ENCODE measurements at places on chromosomes 4 and X. TPM values are rescaled to one million over a fixed set of nuclear protein-coding genes. Genes with fewer than 3 reads are reported as not detected.

GRCh38 chr4:37645736-37646135 lies 40.4 kb downstream of the RELL1 start:
- no peak overlapping the region for H3K4me3 ChIP-seq
- no peaks in the 10 kb centered on the region for H3K27me3 ChIP-seq
- DNase-seq: no peak
- H3K36me3 ChIP-seq: no peaks in the 10 kb centered on the region
- H3K27ac ChIP-seq: no peak overlapping the region

GRCh38 chrX:24167719-24168472 lies 18.4 kb downstream of the ZFX start:
- peaks cover 3% of the 10 kb centered on the region for H3K36me3 ChIP-seq
- no peaks in the 10 kb centered on the region for H3K27me3 ChIP-seq
- H3K27ac ChIP-seq: no peak overlapping the region
- no peaks in the 10 kb centered on the region for H3K4me1 ChIP-seq

DNA sequence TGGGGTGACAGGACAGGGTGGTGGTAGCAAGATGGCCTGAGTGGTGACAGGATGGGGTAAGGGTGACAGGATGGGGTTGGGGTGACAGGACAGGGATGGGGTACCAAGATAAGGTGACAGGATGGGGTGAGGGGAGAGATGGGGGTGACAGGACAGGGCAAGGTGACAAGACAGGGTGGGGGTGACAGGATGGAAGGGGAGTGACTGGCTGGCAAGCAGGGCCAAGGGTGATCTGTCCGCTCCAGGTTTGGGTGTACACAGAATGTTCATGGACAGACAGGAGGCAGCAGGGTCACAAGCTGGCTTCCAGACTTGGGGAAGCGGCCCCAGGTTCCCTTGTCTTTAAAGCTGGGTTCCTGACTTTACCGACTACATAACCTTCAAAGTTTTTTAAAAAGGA lies 23.3 kb downstream of the RNF212 start:
- no peaks in the 10 kb centered on the region for H3K27me3 ChIP-seq
- H3K4me1 ChIP-seq: peaks cover 7% of the 10 kb centered on the region
- DNase-seq: no peak
- H3K27ac ChIP-seq: no peak overlapping the region
- H3K36me3 ChIP-seq: peaks cover 15% of the 10 kb centered on the region

- no peak for DNase-seq
- H3K36me3 ChIP-seq: no peaks in the 10 kb centered on the region
- peaks cover 15% of the 10 kb centered on the region for H3K4me1 ChIP-seq
Measured at GRCh38 chr4:10006601-10007435, 14.5 kb downstream of the SLC2A9 start.

DNA sequence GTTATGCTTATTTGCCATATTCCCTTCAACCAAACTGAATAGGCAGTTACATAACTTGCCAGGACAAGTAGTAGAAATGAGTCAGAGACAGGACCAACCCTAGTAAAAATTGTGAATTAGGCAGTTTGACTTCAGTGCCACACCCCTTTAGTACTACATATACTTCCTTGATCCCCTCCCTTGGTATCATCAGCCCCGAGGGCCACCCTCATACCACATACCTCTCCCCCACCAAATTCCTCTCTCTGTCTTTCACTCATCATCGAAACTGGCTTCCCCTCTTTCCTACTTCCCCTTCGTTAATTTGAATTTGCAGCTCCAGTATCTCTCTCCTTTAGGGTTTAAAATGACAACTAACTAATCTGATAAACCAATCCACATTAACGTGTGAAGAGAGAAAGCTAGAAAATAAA lies 7.9 kb upstream of the PTPN13 start:
- no peak overlapping the region for H3K4me3 ChIP-seq
- H3K27me3 ChIP-seq: no peaks in the 10 kb centered on the region
- H3K27ac ChIP-seq: no peak overlapping the region
- H3K4me1 ChIP-seq: no peaks in the 10 kb centered on the region
- no peak for DNase-seq

RPGR gene
- 18.3 TPM for total RNA-seq

GRCh38 chr4:38565271-38566199 lies 98.5 kb upstream of the KLF3 start:
- no peaks in the 10 kb centered on the region for H3K27me3 ChIP-seq
- H3K36me3 ChIP-seq: no peaks in the 10 kb centered on the region
- no peak overlapping the region for H3K4me3 ChIP-seq
- no peak overlapping the region for H3K27ac ChIP-seq
- H3K4me1 ChIP-seq: peaks cover 5% of the 10 kb centered on the region

DNA sequence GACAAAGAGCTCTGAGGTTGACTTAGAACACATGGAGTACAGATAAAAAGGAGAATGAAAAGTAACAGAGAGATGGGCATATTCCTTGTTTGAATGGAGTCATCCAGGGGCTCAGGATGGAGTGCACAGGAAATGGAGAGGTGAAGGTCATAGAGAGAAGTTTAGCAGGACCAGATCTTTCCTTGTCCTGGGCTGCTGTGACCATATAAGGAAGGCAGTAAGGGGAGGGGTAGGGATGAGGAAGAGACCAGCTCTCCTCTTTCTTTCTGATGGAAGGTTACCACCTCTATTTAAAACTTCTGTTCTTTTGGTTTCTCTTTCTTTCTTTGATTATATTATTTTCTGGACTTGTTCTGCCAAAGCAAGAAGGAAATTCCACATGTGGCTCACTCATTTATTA lies 27.0 kb downstream of the AR start:
- H3K27me3 ChIP-seq: no peaks in the 10 kb centered on the region
- H3K36me3 ChIP-seq: no peaks in the 10 kb centered on the region
- H3K4me3 ChIP-seq: no peak overlapping the region
- no peaks in the 10 kb centered on the region for H3K4me1 ChIP-seq
- DNase-seq: no peak
- H3K27ac ChIP-seq: no peak overlapping the region

- H3K27me3 ChIP-seq: no peaks in the 10 kb centered on the region
- H3K4me3 ChIP-seq: no peak overlapping the region
- no peaks in the 10 kb centered on the region for H3K4me1 ChIP-seq
- no peaks in the 10 kb centered on the region for H3K36me3 ChIP-seq
- DNase-seq: no peak
- no peak overlapping the region for H3K27ac ChIP-seq
Measured at GRCh38 chrX:2442694-2443093, 58.1 kb downstream of the DHRSX start.

DNA sequence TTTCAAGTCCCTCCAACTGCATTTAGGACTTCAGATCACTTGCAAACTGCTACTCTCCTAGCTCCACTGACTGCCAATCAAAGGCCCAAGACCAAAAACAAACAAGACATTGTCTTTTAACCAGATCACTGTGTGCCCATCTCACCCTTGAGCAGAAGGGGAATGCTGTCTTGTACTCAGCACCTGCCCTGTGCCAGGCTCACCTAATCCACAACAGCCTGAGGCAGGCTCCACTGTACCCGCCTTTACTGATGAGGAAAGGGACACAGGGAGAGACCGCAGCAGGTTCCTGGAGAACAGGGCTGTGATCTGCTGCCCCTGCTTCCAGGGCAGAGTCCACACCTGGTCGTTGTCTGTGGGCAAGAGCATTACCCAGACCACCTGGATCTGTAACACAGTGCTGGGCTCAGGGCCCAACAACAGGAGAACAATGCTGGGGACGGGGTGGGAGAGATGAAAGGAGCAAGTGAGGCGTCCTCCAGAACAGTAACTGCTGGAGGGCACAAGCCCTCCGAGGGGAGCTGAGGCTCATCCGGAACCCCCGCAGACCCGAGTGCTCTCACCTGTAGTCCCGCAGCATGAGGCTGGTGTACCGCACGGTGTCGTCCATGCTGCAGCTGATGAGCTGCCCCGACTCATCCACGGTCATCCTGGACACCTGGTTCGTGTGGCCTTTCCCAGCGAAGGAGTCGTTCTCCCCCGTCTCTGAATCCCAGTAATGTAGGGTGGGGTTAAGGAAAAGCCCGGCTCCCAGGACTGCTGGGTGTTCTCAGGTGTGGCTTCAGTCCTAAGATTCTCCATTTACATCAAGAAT lies 33.9 kb downstream of the WDR1 start:
- no peak for DNase-seq
- H3K36me3 ChIP-seq: peaks cover 97% of the 10 kb centered on the region
- H3K4me3 ChIP-seq: no peak overlapping the region
- H3K27ac ChIP-seq: no peak overlapping the region
- no peaks in the 10 kb centered on the region for H3K27me3 ChIP-seq
- H3K4me1 ChIP-seq: peaks cover 3% of the 10 kb centered on the region

GRCh38 chr4:57424232-57424897 lies 314.2 kb upstream of the IGFBP7 start:
- no peaks in the 10 kb centered on the region for H3K27me3 ChIP-seq
- no peaks in the 10 kb centered on the region for H3K36me3 ChIP-seq
- H3K4me3 ChIP-seq: no peak overlapping the region
- H3K4me1 ChIP-seq: peaks cover 2% of the 10 kb centered on the region
- peak; percentile 32 for DNase-seq
- no peak overlapping the region for H3K27ac ChIP-seq

DNA sequence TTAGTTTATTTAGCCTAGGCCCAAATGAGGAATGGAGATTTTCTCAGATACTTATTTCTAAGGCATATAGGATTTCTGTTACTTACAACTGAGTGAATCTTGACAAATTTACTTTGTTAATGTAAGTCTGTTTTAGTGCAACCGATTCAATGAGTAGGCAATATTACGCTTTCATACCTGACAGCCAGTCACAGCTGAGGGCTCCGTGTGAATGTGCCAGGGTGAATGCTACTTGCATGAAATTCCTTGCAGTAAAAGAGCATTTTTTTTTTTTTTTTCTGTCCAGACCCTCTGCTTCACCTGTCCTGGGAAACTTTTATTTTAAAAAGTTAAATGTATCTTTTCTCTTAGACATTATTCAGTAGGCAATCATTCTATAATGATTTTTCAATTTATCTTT lies 1100.0 kb downstream of the FAT4 start:
- no peaks in the 10 kb centered on the region for H3K36me3 ChIP-seq
- no peak overlapping the region for H3K4me3 ChIP-seq
- no peaks in the 10 kb centered on the region for H3K27me3 ChIP-seq
- no peak overlapping the region for H3K27ac ChIP-seq
- no peaks in the 10 kb centered on the region for H3K4me1 ChIP-seq

CT45A2 gene
- total RNA-seq: not detected

DNA sequence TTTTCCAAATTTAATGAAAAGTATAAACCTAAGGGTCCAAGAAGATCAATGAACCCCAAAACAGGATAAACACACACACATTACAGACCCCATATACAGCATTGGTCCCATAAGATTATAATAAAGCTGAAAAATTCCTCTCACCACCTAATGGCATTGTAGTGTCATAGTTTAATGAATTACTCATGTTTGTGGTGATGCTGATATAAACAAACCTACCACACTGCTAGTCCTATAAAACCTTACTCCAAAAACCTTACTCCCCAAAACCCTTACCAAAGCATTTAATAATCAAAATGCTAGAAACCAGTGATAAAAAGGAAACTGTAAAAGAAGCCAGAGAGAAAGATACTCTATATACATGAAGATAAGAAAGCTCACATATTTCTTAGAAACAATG lies 148.1 kb upstream of the SH3RF1 start:
- H3K27ac ChIP-seq: no peak overlapping the region
- no peaks in the 10 kb centered on the region for H3K36me3 ChIP-seq
- no peaks in the 10 kb centered on the region for H3K4me1 ChIP-seq
- H3K27me3 ChIP-seq: no peaks in the 10 kb centered on the region
- no peak for DNase-seq

DNA sequence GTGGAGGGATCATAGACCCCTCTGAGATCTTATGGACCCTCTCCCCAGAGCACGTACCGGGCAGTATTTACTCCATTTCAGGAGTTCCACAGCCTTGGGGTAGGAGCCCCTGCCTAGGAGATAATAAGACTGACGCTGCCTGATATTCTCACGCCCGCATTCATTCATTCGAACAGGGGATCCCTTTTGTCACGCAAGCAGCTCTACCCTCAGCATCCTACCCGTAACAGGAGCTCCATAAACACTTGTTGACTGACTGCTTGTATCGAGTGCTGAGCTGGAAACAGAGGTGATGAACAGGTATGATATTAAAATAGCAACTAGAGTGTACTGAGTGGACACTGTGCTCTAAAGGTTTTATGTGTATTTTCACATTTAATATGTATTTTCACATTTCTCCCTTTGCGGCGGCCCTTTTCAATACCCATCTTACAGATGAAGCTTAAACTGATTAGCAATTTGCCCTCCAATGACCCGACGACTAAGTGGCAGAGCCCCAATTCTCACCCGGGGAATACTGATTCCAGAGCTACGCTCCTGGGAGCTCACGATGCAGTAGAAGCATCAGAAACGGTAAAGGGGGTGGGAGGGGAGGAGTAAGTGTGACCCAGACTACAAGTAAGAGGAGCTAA lies 888 bp downstream of the RAB28 start:
- peak overlapping the region; percentile 98 for H3K27ac ChIP-seq
- peak overlapping the region; percentile 84 for H3K4me3 ChIP-seq
- H3K4me1 ChIP-seq: peaks cover 3% of the 10 kb centered on the region
- DNase-seq: peak; percentile 11

F9 gene
- total RNA-seq: not detected

SHROOM4 gene
- 10.9 TPM for total RNA-seq

DNA sequence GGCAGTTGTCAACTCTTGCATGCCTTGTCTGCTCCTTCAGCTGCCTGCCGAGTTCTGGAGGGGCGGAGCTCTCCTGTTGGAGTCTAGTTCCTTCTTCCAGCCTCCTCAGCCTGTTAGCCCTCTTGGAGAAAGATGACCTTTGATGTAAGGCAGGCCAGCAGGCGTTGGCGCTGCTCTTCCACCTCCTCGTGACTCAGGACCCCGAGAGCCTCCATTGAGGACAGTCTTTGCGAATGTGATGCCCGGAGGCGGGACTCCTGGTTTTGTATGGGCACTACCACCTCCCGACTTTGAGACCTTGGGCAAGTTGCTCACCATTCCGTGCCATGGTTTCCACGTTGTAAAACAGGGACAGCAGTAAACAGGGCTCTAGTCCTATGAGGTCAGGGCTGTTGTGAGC lies 108.3 kb downstream of the TENM3 start:
- no peak for DNase-seq
- H3K36me3 ChIP-seq: no peaks in the 10 kb centered on the region
- no peaks in the 10 kb centered on the region for H3K4me1 ChIP-seq
- no peak overlapping the region for H3K27ac ChIP-seq
- H3K4me3 ChIP-seq: no peak overlapping the region

GYG2 gene
- total RNA-seq: 26.1 TPM

GRCh38 chr4:4685810-4686795 lies 144.3 kb upstream of the STX18 start:
- H3K36me3 ChIP-seq: no peaks in the 10 kb centered on the region
- no peak overlapping the region for H3K4me3 ChIP-seq
- no peak for DNase-seq
- no peaks in the 10 kb centered on the region for H3K27me3 ChIP-seq
- no peaks in the 10 kb centered on the region for H3K4me1 ChIP-seq
- no peak overlapping the region for H3K27ac ChIP-seq

- no peak for DNase-seq
- no peaks in the 10 kb centered on the region for H3K36me3 ChIP-seq
- no peak overlapping the region for H3K4me3 ChIP-seq
- no peaks in the 10 kb centered on the region for H3K27me3 ChIP-seq
Measured at GRCh38 chr4:15037923-15038541, 35.8 kb downstream of the CPEB2 start.

GABRQ gene
- 25.4 TPM for total RNA-seq

DNA sequence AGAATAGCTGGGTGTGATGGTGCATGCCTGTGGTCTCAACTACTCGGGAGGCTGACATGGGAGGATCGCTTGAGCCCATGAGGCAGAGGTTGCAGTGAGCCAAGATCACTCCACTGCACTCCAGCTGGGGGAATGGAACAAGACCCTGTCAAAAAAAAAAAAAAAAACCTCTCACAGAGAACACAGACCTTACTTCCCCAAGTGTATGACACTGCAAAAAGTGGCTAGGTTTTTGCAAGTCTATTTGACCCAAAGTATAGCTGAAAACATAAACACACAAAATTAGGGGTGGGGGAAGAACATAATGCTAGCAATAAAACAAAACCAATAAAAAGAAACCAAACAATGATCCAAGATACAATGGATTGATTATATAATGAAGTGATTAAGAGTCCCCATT lies 6.7 kb downstream of the LAMP2 start:
- no peak overlapping the region for H3K4me3 ChIP-seq
- no peaks in the 10 kb centered on the region for H3K4me1 ChIP-seq
- no peaks in the 10 kb centered on the region for H3K27me3 ChIP-seq
- H3K36me3 ChIP-seq: no peaks in the 10 kb centered on the region
